ENCODE measurements at places on chromosomes 12 and 14. TPM values are rescaled to one million over a fixed set of nuclear protein-coding genes. Genes with fewer than 3 reads are reported as not detected.

DNA sequence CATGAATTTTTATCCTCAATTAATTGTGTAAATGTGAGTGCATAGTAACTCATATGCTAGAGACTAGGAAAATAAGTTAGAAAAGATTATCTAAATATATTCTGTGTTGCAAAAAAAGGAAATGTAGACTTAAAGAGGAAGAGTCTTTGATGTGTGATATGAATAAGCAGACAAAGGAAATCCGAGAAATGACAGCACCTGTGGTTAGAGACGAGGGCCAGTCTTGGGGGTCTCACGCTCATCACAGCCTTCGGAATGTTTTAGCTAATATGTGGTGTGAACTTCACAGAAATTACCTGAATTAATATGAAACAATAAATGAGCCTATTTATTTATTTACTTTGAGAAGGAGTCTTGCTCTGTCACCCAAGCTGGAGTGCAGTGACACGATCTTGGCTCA is 11.6 kb downstream of the ATP6V0A2 start:
- DNase-seq = no peak

The KRT71 gene
- total RNA-seq = not detected

DNA sequence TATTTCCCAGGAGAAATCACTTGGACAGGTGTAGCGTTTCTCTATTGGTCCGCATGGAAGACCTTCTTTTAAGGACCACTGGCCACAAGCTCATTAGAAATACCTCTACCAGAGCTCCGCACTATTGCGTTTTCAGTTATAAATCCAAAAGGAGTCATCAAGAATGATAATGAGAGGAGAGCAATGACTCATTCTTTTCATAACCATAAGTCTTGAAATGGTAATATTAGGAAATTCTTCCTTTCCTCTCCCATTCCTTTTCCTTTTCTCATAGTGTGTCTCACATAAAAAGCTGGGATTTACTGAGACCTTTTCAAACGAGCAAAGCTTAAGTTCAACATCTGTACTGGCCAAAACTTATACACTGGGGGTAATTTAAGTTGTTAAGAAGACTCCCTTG is 215.7 kb downstream of the CPNE8 start:
- DNase-seq = no peak

DNA sequence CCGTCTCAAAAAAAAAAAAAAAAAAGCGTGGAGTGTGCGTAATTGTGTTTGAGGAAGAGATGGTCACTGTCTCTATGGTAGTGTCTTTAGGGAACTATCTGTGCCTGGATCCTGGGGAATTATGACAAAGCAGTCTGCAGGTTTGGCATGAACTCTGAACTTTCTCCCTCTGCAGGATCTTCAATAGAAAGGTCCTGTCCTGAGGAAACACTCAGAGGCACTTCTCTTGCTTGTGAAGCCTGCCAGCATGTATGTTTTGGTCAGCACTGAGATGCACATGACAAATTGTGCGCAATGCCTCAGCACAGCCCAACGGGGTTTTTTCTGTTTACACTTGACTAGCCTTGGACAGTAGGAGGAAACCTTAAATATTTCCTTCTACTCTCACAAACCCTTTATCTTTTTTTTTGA is 46.6 kb downstream of the ATF7 start:
- no peak for DNase-seq

The MANSC1 gene
- 10.6 TPM for total RNA-seq

GRCh38 chr14:68039593-68039992 is 220.0 kb downstream of the RAD51B start:
- no peak for DNase-seq

DNA sequence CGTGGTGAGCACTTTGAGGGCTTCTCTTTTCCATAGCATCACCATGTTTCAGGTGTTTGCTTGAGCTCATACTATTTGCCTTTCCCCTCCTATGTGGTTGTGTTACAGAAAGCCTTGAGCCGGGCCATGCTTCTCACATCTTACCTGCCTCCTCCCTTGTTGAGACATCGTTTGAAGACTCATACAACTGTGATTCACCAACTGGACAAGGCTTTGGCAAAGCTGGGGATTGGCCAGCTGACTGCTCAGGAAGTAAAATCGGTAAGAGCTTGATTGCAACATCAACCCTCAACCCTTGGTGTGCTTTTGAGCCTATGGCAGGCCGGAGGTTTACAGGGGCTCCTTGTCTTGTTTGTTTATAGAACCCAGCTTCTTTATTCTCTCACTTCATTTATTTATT is 8.1 kb downstream of the LETMD1 start:
- no peak for DNase-seq

Data from WTC11 (cell line).